ENCODE measurements at places on chromosomes 6 and 20.

DNA sequence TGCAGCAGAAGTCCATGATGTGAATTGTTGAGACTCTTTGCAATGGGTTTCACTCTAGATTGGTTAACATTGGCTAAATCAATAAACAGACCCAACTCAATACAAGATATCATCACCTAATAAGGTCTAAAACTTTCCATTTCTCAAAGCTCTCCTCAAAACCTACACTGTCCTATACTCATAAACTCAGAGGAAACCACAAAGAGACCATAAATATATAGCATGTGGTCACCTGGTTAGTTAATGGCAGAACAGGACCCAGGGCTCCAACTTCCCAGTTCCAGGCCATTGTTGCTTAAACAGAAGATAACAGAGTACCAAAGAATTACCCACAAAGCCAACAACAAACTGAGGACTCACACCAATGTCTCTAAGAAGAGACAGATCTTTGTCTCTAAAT is 12.0 kb downstream of the RTN4IP1 start:
- DNase-seq: no peak

GRCh38 chr6:144341831-144342527 is 56.8 kb downstream of the UTRN start:
- DNase-seq: no peak

DNA sequence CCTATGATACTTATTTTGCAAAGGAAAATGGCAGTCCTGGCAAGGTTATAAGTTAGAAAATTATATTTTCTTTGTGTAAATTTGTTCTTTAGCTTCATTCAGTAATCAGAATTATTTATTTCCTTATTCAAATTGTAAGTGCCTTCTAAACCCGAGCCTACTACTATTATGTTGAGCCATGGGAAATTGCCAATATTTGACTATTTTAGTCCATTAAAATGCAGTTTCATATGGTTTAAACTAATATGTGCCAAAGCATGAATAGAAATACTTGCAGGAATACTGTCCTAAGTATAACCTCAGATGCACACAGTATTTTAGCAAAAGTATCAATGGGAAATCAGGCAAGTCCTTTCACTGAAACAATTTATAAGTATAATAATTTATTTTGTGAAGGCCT is 228.4 kb downstream of the LAMA2 start:
- no peak for DNase-seq

- DNase-seq: peak; percentile 78
Observed at GRCh38 chr6:108661430-108661829, 100.7 kb downstream of the FOXO3 start.

- DNase-seq: no peak
Observed at GRCh38 chr20:15011631-15012030, 674.2 kb upstream of the FLRT3 start.

DNA sequence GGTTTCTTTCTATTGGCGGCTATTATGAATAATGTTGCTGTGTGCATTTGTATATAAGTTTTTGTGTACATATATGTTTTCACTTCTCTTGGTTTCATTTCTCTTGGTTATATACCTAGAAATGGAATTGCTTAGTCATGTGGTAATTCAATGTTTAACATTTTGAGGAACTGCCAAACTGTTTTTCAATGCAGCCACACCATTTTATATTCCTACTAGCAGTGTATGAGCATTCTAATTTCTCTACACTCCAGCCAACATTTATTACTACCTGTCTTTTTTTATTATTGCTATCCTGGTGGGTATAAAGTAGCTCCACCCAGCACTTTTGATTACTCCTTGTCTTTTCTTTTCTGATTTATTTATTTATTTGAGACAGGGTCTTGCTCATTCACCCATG is 54.8 kb downstream of the PHACTR2 start:
- DNase-seq: no peak

DNA sequence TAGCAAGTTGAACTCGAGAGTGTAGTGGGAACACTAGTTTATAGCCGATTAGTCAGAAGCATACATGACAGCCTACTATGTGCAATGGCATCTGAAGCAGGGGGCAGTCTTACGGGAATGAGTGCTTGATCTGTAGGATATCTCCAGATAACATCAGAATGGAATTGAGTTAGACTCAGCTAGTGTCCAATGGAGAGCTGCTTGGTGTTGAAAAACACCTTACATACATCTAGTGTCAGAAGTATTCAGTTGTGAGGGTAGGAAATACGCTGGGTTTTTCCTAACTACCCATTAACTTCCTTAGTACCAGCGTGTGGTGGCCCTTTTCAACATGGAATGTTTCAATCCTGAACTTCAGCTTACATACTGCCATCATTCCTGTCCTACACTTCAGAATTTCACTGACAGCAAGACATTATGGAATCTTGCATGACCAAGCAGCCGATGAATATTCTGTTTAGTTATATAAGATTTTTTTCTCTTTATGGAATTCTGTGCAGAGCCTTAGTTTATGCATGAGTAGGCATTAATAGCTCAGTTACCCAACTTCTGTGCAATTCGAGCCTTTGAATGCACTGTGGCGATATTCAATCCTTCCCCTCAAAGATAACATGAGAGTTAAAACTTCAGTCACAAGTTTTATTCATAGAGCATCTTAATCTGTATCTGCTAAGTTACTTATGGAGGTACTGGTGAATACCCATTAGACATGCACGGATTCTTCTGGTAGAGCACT is 218.6 kb upstream of the MOCS1 start:
- no peak for DNase-seq

DNA sequence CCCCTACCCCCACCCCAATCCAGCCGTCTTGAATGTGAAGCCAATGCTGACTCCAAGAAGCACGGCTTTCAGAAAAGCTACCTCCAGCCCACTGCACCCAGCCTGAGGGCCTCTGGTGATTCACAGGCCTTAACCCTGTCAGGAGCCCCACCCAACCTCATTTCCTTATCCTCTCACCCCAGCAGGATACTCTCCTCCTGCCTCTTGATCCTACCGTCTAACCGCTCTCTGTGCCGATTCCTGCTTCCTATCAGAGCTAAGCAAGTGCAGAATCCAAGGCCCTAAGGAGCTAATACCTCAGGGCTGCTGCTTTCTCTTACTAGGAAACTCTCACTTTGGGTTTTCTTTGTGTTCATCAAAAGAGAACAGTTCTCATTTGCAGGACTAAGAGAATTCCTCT is 47.2 kb downstream of the TRERF1 start:
- DNase-seq: peak; percentile 85

- DNase-seq: peak; percentile 99
Observed at GRCh38 chr20:37295001-37295400, 5.5 kb downstream of the MANBAL start.

- DNase-seq: peak; percentile 73
Observed at GRCh38 chr6:138161338-138162110, at the start of gene ARFGEF3. TSS of gene ARFGEF3 (plus strand) at chr6:138161939. CDS start at chr6:138162087, 148 bp downstream.

Data from GM23248 (cell line).